Astrocyte (in vitro differentiated cells and primary cell): ENCODE measurements at places on chromosomes 13 and 19. TPM values are rescaled to one million over a fixed set of nuclear protein-coding genes. Genes with fewer than 3 reads are reported as not detected.

GRCh38 chr13:46332772-46333171, 54.3 kb downstream of the RUBCNL start:
- H3K27me3 ChIP-seq: peaks cover 79% of the 10 kb centered on the region

DNA sequence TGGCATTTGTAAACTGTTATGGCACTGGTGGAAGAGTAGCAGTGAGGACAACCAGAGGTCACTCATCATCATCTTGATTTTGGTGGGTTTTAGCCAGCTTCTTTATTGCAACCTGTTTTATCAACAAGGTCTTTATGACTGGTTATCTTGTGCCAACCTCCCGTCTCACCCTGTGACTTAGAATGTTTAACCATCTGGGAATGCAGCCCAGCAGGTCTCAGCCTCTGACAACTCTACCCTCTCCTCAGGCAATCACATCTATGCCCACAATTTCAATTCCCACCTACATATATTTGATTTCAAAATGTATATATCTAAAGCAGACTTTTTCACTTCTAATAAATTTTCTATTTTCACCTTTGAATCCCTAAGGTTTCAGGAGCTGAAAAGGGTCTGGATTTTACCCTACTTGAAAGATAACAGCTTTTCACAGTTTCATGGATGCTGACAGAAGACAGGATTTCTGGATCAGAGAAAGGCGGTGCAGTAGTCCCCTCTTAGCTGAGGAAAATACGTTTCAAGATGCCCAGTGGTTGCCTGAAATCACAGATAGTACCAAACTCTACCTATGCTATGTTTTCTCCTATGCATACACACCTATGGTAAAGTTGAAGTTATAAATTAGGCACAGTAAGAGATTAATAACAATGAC, 1171.8 kb downstream of the DIAPH3 start:
- H3K4me3 ChIP-seq: no peak overlapping the region
- no peaks in the 10 kb centered on the region for H3K27me3 ChIP-seq
- H3K27ac ChIP-seq: no peak overlapping the region
- H3K4me1 ChIP-seq: no peaks in the 10 kb centered on the region

DNA sequence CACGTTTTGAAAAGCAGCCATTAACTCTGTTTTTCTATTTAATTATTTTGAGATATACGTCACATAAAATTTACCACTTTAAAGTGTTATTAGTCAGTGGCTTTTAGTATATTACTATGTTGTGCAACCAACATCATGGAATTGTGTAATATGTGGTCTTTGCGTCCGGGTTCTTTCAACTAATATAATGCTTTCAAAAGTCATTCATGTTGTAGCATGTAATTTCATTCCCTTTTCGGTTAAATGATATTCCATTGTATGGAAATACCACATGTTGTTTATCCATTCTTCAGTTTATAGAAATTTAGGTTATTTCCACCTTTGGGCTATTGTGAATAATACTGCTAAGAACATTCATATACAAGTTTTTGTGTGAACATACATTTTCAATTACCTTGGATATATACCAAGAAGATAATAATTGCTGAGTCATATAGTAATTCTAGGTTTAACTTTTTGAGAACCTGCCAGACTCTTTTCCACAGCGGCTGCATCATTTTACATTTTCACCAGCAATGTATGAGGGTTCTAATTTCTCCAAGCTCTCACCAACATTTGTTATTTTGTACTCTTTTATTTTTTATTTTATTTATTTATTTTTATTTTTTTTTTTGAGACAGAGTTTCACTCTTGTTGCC, 28.1 kb upstream of the CLDN10 start:
- no peak overlapping the region for H3K27ac ChIP-seq
- H3K36me3 ChIP-seq: no peaks in the 10 kb centered on the region
- no peaks in the 10 kb centered on the region for H3K27me3 ChIP-seq

DNA sequence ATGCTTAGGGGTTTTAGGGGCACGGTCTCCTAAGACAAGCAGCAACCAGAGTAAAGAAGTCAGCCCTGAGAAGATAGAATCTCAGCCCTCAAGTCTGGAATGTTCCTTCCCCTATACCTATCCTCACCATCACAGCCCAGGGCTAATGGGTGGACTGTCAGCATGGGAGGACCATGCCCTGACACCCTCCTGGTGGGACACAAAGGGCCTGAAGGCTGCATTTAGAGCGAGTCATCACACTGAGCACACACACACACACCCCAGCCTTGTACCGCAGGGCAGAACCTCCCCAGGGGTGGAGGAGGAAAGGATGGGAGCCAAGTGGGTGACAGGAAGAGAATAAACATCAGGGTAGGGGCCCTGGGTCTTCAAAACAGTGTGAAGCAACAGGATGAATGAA, 174.8 kb upstream of the SERP2 start:
- no peak overlapping the region for H3K4me3 ChIP-seq
- no peaks in the 10 kb centered on the region for H3K36me3 ChIP-seq

GRCh38 chr13:48126944-48127830, 32.3 kb upstream of the MED4 start:
- no peak overlapping the region for H3K4me3 ChIP-seq
- H3K36me3 ChIP-seq: no peaks in the 10 kb centered on the region
- no peaks in the 10 kb centered on the region for H3K27me3 ChIP-seq
- H3K27ac ChIP-seq: no peak overlapping the region
- DNase-seq: peak; percentile 48

DNA sequence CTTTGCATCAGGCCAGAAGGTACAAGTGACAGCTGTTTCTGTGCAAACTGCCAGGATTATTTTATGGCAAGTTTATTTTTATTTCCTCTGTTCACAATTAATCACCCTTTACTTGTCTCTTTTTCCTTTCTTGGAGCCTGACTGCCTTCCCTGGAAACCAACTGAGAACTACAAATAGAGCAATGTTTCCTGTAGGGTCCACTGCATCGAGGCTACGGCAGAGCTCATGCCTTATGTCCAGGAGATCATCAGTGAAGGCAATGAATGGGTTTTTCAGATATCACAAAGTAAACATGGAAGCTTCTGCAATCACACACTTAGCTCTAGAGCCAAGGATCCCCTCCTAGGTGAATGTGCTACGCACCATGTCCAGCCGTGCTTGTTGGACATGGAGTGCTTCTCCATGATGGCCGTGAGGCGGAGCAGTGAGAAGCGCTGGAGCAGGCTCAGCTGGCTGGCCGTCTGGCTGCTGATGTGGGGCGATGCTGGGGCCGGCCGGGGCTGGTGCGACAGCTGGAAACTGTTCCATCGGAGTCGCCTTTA, 110.9 kb downstream of the KL start:
- peak overlapping the region; percentile 87 for H3K27ac ChIP-seq
- peaks cover 29% of the 10 kb centered on the region for H3K36me3 ChIP-seq
- peaks cover 38% of the 10 kb centered on the region for H3K4me1 ChIP-seq
- DNase-seq: peak; percentile 52
- no peak overlapping the region for H3K4me3 ChIP-seq

DNA sequence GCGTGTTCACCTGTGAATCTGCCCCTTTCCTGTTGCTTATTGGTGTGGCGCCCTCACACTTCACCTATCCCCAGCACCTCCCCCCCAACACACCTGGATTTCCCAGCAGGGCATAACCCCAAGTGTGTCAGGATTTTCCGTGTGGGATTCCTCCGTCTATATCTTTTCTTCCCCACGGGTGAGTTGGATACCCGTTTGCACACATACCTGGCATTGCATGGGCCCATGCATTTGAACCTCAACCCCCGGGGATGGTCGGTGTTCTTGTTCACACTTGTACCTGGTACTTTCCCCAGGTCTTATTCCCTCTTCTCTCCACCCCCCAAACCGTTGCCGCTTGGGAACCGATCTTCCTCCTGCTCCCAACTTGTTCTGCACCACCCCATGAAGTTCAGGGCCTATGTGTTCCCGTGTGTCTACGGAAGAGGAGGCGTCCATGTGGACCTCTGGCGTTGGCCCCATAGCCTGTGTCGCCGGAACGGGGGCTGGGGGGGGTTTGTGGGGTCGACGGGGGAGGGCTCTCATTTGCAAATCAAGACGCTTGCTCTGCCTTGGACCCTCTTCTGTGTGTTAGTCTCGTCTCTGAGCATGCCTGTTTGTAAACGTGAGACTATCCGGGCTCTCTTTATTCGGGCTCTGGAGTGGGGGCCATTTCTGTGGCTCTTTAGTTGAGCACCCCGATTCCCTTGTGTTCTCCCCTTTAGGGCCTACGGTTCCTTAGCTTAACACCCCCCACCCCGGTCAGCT, 1.7 kb downstream of the PRR12 start:
- H3K27me3 ChIP-seq: no peaks in the 10 kb centered on the region
- peak overlapping the region; percentile 78 for H3K4me3 ChIP-seq
- H3K4me1 ChIP-seq: peaks cover 20% of the 10 kb centered on the region

GRCh38 chr13:32587811-32588170, 1.5 kb downstream of the PDS5B start:
- peak overlapping the region; percentile 92 for H3K27ac ChIP-seq
- no peaks in the 10 kb centered on the region for H3K36me3 ChIP-seq
- peak overlapping the region; percentile 99 for H3K4me3 ChIP-seq

- no peak for DNase-seq
- H3K27ac ChIP-seq: no peak overlapping the region
- no peaks in the 10 kb centered on the region for H3K4me1 ChIP-seq
- no peak overlapping the region for H3K4me3 ChIP-seq
- H3K36me3 ChIP-seq: no peaks in the 10 kb centered on the region
Measured at GRCh38 chr19:35977446-35978222, 17.4 kb upstream of the SDHAF1 start.

DNA sequence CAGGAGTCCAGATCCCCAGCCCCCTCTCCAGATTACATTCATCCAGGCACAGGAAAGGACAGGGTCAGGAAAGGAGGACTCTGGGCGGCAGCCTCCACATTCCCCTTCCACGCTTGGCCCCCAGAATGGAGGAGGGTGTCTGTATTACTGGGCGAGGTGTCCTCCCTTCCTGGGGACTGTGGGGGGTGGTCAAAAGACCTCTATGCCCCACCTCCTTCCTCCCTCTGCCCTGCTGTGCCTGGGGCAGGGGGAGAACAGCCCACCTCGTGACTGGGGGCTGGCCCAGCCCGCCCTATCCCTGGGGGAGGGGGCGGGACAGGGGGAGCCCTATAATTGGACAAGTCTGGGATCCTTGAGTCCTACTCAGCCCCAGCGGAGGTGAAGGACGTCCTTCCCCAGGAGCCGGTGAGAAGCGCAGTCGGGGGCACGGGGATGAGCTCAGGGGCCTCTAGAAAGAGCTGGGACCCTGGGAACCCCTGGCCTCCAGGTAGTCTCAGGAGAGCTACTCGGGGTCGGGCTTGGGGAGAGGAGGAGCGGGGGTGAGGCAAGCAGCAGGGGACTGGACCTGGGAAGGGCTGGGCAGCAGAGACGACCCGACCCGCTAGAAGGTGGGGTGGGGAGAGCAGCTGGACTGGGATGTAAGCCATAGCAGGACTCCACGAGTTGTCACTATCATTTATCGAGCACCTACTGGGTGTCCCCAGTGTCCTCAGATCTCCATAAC, at the start of gene APOE:
APOE (plus strand) TSS at position 360 of the 724 bp plus-strand sequence. CDS start 829 bp downstream, outside the sequence.
- peaks cover 4% of the 10 kb centered on the region for H3K36me3 ChIP-seq
- DNase-seq: no peak
- peaks cover 4% of the 10 kb centered on the region for H3K27me3 ChIP-seq
- no peak within 1 kb of the TSS for H3K27ac ChIP-seq
- no peaks in the 10 kb centered on the region for H3K4me1 ChIP-seq

GRCh38 chr19:42132030-42132628, at the start of gene POU2F2:
Gene POU2F2 (minus strand): TSS chr19:42132446. CDS start chr19:42132411, 35 bp downstream.
- no peak within 1 kb of the TSS for H3K27ac ChIP-seq
- peaks cover 2% of the 10 kb centered on the region for H3K27me3 ChIP-seq
- peak within 1 kb of the TSS; percentile 59 for H3K4me3 ChIP-seq
- no peak for DNase-seq

- no peaks in the 10 kb centered on the region for H3K27me3 ChIP-seq
- H3K36me3 ChIP-seq: peaks cover 15% of the 10 kb centered on the region
- peaks cover 6% of the 10 kb centered on the region for H3K4me1 ChIP-seq
Measured at GRCh38 chr19:47351548-47351947, 2.4 kb downstream of the DHX34 start.

- no peak overlapping the region for H3K4me3 ChIP-seq
- H3K4me1 ChIP-seq: no peaks in the 10 kb centered on the region
- H3K27me3 ChIP-seq: no peaks in the 10 kb centered on the region
- H3K36me3 ChIP-seq: no peaks in the 10 kb centered on the region
Measured at GRCh38 chr19:3125900-3126524, 9.8 kb upstream of the GNA15 start.

- peak overlapping the region; percentile 78 for H3K4me3 ChIP-seq
- no peak for DNase-seq
- H3K4me1 ChIP-seq: peaks cover 25% of the 10 kb centered on the region
- H3K36me3 ChIP-seq: peaks cover 8% of the 10 kb centered on the region
- no peaks in the 10 kb centered on the region for H3K27me3 ChIP-seq
Measured at GRCh38 chr13:19862481-19863313, 752 bp downstream of the ZMYM5 start.

GRCh38 chr19:14156122-14156521, 19.7 kb upstream of the ASF1B start:
- H3K4me1 ChIP-seq: no peaks in the 10 kb centered on the region
- no peak overlapping the region for H3K27ac ChIP-seq
- H3K36me3 ChIP-seq: no peaks in the 10 kb centered on the region
- no peak overlapping the region for H3K4me3 ChIP-seq

DNA sequence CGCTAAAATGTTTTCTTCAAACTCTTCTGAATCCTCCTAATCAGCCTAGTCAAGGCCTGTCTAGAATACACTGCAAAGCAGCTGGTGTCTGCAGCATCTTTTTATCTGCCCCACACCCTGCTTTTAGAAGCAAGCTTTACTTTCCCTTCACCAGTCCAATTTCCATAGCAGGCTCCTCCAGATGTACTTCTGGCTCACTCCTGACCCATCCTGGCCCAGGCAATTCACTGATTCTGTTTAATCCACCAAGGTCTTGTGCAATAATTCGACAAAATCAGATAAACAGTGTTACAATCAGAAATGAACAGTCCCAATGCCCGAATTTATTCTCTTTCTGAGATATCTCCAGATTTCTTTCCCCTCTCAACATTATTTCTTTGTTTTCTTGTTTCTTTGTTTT, 415.2 kb upstream of the SGCG start:
- no peaks in the 10 kb centered on the region for H3K36me3 ChIP-seq
- H3K27me3 ChIP-seq: no peaks in the 10 kb centered on the region
- no peak overlapping the region for H3K4me3 ChIP-seq
- DNase-seq: no peak
- no peak overlapping the region for H3K27ac ChIP-seq

GRCh38 chr13:27905650-27906049, 14.2 kb upstream of the PDX1 start:
- H3K4me3 ChIP-seq: no peak overlapping the region
- DNase-seq: no peak
- no peaks in the 10 kb centered on the region for H3K36me3 ChIP-seq
- H3K4me1 ChIP-seq: no peaks in the 10 kb centered on the region

Gene KASH5
- total RNA-seq: not detected in 2 replicates

Gene LILRA6
- not detected in 2 replicates for total RNA-seq

Gene ERICH6B
- not detected in 2 replicates for total RNA-seq

Gene VSTM2B
- not detected in 2 replicates for total RNA-seq

Gene RASGRP4
- not detected in 2 replicates for total RNA-seq

Gene NAT14
- total RNA-seq: 68.7 and 71.2 TPM in 2 replicates

Gene SIGLEC12
- total RNA-seq: not detected in 2 replicates

Gene APOC4
- not detected in 2 replicates for total RNA-seq

Gene PINLYP
- 0.30 and 0.96 TPM in 2 replicates for total RNA-seq

Gene RFX2
- 3.2 and 3.3 TPM in 2 replicates for total RNA-seq

Gene CCDC70
- not detected in 2 replicates for total RNA-seq

Gene ZNF554
- total RNA-seq: 3.1 and 3.6 TPM in 2 replicates
